Aorta (tissue), 5 donors: ENCODE measurements at places on chromosomes 16 and 17.

DNA sequence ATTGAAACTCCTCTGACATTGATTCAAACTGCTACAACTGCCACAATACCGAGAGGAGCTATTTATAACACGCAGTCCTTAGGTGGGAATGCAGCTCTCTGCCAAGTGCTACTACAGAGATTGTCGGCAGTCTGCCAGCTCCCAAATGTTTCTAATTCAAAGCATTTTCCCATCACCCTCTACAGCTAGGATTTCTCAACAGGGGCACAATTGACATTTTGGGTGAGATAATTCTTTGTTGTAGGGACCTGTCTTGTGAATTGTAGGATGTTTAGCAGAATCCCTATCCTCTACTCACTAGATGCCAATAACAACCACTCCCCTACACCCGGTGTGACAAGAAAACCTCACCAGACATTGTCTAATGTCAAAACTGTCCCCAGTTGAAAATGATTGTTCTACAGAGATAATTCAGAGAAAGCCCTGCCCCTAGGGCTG, 7.8 kb upstream of the N4BP1 start:
- DNase-seq = peak; percentile 69

GRCh38 chr17:36864827-36865430, 72.3 kb upstream of the LHX1 start:
- DNase-seq = peak; percentile 22

DNA sequence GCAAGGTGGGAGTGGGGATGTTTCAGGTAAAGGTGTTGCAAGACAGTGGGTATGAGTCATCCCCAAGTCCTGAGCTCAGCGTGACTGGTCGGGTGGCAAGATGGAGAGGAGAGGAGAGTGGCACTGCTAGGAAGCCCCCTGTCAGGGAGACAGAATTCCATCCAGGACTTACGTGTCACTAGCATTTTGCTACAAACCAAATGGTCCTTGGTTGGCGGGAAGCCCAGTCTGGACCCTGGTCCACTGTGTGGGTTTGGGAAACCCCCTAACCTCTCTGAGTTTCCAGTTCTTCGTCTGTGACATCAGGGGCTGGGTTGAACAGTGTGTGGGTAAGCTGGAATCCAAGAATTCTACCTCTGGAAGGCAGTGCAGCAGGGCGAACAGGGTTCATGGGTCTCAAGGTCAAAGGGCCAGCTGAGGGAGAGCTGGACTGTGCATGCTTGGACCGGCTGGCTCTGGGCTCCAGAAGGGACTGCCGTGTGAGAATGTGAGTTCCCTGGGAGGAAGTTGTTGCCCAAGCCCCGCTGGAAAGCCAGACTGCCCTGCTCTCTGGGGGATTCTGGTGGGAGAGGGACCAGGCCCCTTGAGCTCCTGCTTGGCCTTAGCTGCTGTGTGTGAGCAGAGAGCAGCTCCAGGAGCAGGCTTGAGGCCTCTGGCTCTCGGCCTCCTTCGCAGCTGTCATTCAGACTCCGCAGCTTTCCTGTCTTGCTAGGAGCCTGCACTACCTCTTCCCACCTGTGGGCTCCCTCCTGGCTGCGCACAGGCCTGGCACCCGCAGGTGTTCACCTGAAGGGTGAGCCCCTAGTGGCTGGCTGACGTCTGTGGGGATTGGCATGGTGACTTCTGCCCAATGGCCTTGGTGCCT, 84.6 kb downstream of the NT5M start:
- DNase-seq = peak; percentile 63

- peak; percentile 45 for DNase-seq
These were observed 273.5 kb upstream of the IRX5 start for GRCh38 chr16:54657058-54657708.

DNA sequence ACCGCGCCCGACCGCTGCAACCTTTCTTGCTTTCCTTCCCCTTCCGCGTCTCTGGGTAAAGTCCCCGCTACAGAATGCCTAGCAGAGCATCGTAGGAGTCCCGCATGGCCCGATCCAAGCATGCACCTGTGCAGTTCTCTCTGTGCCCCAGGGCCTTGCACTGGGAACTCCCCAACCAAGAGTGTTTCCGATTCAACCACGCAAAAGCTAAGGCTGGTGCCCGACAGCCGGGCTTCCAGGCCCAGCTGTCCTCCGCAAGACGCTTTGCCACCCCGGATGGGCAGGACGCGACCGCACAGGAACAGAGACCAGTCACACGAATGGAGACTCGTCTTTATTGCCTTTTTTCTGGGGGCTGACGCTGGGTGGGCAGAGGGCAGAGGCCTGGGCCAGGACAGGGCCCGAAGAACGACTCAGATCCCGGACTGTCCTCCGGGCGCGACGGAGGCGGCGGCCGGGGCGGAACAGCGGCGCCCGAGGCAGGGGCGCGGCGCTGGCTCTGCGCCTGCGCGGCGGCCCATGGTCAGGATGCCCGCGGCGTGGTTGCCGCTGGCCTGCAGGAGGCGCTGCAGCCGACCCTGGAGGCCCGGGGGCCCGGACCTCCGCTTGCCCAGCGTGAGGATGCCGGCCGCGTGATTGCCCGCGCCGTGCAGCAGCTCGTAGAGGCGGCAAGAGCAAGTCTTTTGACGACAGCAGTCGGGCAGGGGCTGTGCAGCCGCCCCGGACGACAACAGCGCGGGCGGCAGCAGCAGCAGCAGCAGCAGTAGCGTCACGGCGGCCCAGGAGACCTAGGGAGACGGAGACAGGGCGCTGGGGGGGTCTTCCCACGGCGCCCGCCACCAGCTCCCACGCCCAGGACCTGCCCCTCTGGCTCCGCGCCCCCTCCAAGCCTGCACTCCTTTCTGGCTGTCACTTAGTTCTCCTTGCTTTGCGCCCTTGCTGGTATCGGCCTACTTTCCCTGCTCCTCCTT, 1.2 kb downstream of the HCRT start:
- peak; percentile 88 for DNase-seq

DNA sequence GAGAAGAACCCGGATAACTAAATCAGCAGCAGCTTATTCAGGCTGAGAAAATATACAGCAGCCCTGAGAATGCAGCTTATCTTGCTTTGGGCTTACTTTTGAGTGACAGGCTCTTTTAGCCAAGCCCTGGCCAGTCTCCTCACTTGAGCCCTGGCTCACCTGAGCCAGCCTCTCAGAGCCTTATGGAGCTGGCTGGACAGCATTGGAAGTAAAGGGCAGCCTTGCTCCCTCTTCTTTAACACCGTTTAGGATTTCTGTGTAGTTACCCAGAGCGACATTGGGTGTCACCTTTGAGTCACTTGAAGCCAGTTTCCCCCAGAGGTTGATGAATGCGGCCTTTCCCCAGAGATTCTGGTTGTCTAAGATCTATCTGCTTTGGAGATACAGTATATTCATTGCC, 7.7 kb upstream of the NPIPB2 start:
- DNase-seq = no peak

DNA sequence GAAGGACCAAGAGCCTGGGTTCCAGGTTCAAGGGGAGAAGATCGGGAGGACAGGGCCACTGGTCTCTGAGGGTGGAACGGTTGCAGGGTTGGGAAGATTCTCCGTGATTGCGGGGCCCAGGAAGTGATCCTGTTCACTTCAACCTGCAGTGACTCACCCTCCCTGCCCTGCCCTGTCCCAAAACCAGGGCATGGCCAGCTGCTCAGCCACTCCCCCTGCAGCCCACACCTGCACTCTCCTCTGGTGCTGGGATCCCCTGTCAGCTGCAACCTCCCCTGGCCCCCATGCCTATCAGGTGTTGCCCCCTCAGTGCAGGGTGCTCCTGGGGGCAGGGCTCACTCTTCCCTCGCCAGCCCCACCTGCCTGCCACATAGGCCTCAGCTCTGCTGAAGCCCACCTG, 1.1 kb downstream of the RUNDC3A start:
- no peak for DNase-seq

DNA sequence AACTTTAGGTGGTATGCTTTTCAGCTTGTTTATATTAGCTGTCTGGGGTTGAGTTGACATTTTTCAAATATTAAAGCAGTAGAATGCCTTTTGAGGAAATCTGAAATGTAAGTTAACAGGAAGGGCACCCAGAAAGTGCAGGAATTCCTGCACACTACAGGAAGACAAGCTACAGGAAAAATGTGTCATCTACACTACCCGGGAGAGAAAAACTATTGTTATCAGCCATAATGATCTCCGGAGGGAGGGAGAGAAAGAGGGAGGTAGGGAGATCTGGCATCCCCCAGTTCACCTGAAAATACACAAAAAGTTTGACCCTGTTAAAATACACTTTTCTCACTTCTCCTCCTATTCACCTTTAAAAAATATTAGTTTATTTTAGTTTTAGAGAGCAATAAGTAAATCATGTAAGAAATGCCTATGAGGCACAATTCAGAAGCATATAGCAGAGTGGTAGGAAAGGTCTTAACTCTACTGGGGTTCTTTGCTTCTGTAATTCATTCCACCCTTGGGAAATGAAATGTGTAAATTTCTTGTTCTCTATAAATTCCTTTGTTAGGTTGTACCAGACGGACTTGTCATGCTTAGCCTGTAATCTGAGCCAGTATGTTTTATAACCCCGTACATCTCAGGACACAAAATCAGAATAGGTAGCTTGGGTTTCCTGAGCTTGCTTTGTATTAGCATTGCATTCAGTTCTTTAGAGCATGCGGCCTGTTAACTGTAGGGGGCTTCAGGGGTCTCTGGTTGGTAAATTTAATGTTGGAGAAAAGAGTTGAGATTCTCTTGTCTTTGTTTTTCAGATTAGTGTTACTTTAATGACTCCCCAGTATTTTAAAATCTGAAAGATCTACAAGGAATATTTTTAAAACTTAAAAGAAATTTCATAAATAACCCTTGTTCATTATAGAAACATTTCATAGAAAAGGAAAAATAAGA, 3.3 kb downstream of the MAP2K6 start:
- no peak for DNase-seq
